GDM1 (cell line): ENCODE measurements at places on chromosomes 12 and 14.

GRCh38 chr14:56964895-56965294 is 154.6 kb upstream of the OTX2 start:
- no peak for DNase-seq

DNA sequence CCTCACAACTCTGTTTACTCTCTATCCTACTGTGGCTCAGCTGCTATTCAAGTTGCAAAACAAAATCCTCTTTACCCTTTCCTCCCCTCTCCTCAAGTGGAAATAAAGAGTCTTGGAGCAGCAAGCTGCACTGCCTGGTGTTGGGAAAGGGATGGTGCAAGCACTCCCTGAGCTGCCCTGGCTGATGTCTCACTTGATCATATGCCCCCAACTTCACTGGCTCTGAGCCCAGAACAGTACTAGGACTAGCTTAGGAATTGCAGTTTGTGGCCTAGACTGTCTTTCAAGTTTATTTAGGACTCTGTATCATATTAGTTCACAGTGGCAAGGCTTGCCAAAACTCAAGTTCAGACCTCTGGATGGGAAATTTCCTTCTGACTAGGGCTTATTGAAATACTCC is 1683.8 kb upstream of the SEL1L start:
- no peak for DNase-seq

- no peak for DNase-seq
Measured at GRCh38 chr12:28866296-28866695, 282.8 kb upstream of the FAR2 start.

DNA sequence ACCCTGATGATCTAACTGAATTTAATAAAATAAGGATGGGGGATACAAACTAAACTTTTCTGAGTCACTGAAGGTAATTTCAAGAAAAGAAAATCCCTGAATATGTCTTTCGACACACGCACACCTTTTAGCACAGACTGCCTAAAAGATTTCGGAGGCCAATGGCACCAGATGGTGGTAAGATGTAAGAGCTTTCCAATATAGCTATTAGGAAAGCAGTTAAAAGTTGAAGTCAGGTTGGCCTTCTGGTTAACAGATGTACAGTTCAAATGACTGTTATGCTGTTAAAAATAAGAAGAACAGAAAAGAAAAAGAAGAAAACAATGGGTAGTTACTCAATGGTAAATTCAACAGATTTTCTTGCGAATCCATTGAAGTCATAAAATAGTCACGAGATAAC is 80.7 kb upstream of the KRR1 start:
- no peak for DNase-seq

GRCh38 chr12:63294327-63294632 is 143.3 kb upstream of the AVPR1A start:
- no peak for DNase-seq

- no peak for DNase-seq
Measured at GRCh38 chr12:102535306-102535705, 54.9 kb upstream of the IGF1 start.

DNA sequence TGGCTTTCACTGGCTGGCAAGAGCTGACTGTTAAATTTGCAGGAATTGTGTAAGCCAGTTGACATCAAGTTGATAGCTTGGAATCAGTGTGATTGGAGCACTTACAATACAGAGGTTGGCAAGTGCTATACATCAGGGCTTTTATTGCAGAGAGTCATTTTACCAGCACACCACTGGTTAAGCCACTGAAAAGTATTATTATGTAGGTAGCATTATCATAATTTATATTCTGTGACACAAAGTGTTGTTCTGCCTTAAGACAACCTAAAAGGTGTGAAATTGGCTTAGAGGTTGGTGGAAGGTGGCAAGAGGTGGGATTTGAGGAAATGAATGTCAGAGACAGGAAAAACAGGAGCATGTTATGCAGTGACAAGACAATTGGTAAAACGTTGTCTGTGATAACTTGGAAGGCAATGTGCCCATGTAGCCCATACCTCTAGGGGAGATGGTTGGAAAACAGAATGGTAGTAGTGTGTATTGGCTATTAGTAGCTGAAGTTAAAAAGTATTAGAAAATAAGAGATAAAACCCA is 172.9 kb upstream of the PRICKLE1 start:
- no peak for DNase-seq

DNA sequence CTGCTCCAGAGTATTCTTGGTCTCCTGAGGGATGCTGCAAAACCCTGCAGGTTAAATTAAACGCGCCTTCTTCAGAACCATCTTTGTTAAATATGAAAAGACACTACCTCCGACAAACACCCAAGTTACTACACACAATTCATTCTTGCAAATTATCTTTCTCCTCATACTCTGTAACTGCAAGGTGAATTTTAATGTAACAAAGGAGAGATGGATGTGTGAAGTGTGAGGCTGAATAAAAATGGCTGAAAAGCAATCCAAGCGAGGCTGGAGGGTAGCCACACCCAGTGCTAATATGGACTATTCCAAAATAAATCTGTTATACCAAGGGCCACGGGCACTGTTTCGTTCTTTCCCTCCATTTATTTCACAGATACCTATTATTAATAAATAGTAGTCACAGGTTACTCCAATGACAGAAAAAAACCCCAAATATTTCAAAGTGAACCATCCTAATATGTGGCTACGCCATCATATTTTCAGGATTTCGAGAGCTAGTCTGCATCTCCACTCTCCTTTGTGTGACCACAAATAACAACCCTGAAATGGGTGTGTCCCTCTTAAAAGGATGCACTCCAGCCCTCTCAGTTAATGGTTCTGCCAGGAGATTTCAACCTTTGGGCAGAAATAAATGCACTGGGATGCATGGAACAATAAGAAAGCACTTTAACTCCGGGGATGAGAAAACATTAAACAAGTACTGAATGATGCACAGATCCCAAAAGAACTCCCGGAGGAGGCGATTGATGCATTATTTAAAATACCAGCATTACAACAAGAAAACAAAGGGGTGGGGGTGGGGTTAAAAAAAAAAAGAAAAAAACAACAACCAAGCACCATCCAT is 53.1 kb upstream of the CCDC175 start:
- DNase-seq, result no peak

DNA sequence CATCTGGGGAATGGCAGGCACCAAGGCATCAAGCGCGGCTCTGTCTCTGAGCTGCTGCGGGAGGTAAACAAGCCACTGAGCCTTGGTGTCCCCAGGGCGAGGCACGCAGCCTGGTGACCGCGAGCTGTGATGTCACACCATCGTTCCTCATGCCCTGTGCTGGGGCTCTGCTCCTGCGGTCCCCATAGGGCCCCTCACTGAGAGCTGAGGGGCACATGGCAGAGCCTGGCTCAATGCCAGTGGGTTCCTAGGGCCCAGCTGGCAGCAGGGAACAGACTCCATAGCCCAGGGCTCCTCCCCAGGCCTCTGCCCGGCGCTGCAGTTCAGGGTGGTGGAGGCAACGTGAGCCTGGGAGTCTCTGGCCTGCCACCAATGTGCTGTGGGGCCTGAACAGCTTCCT is 22.6 kb downstream of the CHGA start:
- DNase-seq, result no peak

DNA sequence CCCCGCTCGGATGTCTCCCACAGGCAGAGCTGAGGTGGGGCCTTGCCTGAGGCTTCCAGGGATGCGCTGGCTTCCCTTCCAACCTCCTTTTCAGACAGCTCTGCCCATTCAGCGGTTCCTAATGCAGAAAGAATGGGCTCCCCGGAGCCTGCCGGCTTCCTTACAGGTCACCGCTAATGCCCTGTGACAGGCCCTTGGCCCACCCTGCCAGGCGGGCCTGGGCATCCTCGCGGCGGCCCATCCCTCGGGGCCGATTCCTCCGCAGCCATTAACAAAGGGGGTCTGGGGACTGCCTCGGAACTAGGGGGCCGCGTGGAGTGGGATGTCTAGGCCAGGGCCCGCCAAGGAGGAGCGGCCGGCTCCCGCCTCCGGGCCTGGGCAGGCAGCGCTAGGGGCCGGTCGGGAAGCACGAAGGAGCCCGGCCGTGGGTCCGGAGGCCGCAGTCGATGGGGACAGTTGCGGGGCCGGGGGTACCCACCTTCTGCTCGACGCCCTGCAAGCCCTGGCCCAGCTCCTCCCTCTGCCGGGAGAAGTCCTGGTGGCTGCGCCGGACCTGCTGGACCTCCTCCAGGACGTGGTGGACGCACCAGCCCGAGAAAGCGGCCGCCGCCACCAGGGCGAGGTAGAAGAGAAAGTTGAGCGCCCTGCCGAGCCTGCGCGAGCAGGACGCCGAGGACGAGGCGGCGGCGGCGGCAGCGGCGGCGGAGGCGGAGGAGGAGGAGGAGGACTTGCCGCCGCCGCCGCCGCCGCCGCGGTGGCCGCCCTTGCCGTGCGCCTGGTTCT is 738 bp downstream of the CKAP4 start:
- DNase-seq, result no peak

DNA sequence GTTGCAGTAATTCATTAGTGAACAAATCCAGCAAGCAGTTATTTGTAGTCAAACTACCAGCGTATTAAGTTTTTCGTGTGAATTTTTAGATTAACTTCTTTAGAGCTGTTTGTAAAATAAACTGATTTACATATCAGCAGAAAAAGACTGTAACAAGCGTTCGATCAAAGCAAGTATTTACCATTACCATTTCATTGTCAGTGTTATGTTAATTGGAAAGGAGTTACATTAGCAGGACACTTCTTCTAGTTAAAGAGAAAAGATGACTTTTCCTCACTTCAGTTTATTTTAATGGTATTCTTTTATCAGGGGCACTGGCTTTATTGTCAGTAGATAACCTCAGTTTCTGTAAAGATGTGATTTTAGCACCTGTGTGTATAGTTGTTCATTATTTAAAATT is 151.1 kb upstream of the AEBP2 start:
- DNase-seq, result no peak

- DNase-seq, result no peak
Measured at GRCh38 chr14:73428353-73428824, 30.0 kb downstream of the NUMB start.

DNA sequence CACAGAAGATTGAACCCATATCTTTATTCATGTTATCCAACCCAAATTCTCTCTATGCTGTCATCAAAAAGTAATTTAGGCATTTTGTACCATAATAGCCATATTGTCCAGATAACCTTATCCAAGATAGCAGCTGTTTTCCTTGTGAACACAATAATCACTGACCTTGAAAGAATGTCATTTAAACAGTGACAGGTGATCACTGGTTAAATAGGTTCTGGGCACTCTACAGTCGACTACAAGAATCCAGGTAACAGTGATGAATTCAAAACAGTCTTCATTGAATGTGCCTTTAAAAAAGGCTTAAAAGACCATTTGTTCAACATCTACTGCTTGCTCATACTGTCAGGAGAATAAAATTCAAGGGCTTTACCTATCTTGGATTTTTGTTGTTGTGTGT is 4.6 kb upstream of the SPX start:
- no peak for DNase-seq

DNA sequence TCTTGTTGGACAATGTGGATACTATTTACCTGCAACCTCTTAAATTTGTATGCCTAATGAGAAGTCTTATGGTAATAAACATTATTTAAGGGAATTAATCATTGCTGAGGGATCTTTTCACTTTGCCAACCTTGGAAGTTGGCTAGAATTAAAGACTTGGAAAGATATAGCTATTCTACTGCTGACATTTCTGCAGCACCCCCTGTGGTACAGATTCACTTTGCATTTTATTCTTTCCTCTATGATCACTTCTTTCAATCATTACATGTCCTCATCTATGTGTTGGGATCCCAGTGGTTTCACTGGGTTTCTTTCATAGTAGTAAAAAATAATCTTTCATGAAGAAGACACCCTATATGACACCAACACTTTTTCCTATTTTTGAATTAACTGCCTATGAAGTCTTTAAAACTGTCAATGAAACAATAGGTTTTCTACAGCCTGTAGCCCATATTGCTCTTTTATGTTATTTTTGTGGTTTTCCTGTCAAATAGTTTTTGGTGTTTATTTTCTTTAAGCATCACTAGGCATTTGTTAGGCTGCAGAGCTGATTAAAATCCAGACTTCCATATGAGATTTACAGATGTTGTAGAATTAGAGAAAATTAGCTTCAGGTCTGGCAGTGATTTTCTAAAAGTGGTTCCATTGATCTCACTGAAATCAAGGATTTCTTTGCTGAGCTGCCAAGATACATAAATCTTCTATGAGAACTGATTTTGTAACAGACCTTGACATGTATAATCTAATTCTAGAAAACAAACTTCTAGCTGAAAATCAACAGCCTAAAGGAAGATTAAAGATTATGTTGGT is 256.1 kb downstream of the NAV3 start:
- no peak for DNase-seq

- no peak for DNase-seq
Measured at GRCh38 chr12:47823422-47824086, 3.9 kb upstream of the HDAC7 start.

DNA sequence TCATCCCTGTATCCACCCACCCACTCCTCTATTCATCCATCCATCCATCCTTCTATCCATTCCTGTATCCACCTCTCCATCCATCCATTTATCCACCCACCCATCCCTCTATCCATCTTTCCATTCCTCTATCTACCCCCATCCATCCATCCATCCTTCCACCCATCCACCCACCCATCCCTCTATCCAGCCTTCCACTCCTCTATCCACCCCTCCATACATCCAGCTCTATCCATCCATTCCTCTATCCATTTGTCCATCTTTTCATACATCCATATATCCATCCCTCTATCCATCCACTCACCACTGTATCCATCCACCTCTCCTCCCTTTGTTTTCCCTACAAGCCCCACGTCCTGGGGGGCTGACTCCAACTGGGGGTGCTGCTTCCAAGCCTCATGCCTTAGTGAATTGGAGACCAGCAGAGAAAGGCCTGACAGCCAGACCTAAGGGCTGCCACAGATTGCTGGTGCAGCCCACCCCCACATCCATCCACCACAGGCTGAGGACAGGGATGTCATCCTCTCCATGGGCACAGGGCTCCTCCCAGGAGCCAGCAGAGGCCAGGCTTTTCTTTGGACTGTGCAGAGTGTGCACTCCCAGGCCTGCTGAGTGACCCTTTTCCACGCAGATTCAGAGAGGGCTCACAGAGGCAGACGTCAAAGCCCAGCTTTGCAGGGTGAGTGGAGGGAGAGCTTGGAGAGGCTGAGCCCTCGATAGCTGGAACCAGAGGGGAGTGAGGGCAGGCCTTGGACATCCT is 18.9 kb upstream of the GPR132 start:
- DNase-seq, result no peak

DNA sequence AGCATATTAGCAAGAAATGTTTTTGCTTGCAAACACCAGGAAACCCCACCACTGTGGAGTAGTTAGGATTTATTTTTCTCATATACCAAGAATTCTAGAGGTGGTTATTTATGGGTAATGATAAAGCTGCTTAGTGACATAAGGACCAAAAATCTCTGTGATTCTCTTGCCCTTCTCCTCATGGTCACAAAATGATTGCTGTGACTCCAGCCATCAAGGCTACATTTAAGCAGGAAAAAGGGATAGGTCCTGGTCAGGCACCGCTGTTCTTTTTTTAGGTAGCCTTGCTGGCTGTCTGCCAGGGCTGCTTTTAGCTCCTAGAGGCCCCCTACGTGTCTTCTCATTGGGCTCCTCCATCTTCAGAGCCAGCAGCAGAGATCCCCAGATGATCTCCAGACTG is 104.2 kb downstream of the AACS start:
- DNase-seq, result no peak
